ENCODE measurements at places on chromosomes 12 and 14. TPM values are rescaled to one million over a fixed set of nuclear protein-coding genes. Genes with fewer than 3 reads are reported as not detected.

Gene CACNA2D4
- 23.0 TPM for total RNA-seq

Gene LMNTD1
- total RNA-seq = not detected

Gene TMTC3
- total RNA-seq = 6.9 TPM

Gene TAC3
- total RNA-seq = 1.5 TPM

Gene ITGA7
- 8.7 TPM for total RNA-seq

Gene KRT85
- not detected for total RNA-seq

Gene MRPS35
- 54.0 TPM for total RNA-seq

Gene MFAP5
- total RNA-seq = not detected

Gene BIN2
- 78.8 TPM for total RNA-seq

Gene CACNA1C
- total RNA-seq = 0.04 TPM

Gene MDGA2
- not detected for total RNA-seq

Gene CFAP73
- 0.32 TPM for total RNA-seq

Gene SMCO2
- 0.41 TPM for total RNA-seq

Gene GATC
- 33.2 TPM for total RNA-seq

Gene AKAP5
- total RNA-seq = 1.0 TPM

Gene CAPZA3
- total RNA-seq = not detected

Gene GYS2
- not detected for total RNA-seq

Gene NRXN3
- total RNA-seq = not detected

Gene SLC2A3
- total RNA-seq = 1,246 TPM

Gene ITGA5
- total RNA-seq = 211 TPM

Gene ART4
- not detected for total RNA-seq

Gene TSHR
- 0.50 TPM for total RNA-seq

Gene PPFIBP1
- total RNA-seq = 13.8 TPM

Gene GSC
- total RNA-seq = not detected

Gene NPFF
- total RNA-seq = not detected

Gene DIO2
- total RNA-seq = 1.5 TPM

Gene ACACB
- total RNA-seq = 17.3 TPM

Gene SSPN
- total RNA-seq = not detected
